ENCODE measurements at places on chromosomes 13 and 19.
A peak's percentile ranks its signal among the peaks of the same experiment; 100 is the strongest.

DNA sequence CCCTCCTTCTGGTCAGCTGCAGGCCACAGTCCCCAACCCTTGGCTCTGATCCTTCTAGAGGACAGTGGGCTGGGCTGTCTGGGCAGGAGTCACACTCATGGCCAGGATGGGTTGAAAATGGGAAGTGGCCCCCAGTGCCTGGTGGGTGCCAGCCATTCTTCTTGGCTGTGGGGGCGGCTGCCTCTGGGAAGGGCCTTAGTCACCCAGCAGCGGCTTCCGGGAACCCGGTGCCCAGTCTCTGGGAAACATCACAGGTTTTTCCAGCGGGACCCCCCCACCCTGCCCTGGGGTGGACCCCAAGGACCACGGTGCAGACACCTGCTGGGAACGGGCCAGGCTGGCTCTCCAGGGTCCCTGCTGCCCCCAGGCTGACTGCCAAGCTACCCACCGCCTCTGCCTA is 27.3 kb upstream of the SLC7A10 start:
- DNase-seq = no peak

DNA sequence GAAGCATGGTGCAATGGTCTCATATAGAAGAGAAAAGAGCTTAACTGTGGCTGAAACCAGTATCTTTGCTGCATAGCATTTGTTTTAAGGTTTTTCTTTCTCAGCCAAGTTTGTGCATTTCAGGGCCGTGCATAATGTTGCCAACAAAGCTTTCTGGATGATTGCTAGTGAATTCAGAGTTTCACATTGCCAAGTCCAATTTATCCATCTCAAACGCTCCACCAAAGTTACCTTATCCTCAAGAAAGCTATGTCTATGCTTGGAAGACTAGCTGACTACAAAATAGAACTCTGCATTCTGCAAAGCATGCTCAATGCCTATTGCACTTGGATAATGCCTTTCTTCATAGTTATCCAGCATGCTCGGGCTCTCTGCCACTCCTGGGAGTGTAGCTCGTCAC is 535.8 kb upstream of the SGCG start:
- no peak for DNase-seq

GRCh38 chr13:95957331-95957730 is 95.9 kb downstream of the UGGT2 start:
- peak; percentile 2 for DNase-seq

- DNase-seq = no peak
Observed at GRCh38 chr13:25213715-25214114, 41.6 kb upstream of the AMER2 start.

- DNase-seq = peak; percentile 27
Observed at GRCh38 chr13:83121896-83122295, 760.4 kb downstream of the SLITRK1 start.

- DNase-seq = no peak
Observed at GRCh38 chr13:111913761-111914140, 153.2 kb upstream of the SOX1 start.

GRCh38 chr13:41107584-41108014 is 25.0 kb downstream of the KBTBD6 start:
- no peak for DNase-seq

GRCh38 chr19:53554804-53555203 is 16.9 kb downstream of the ZNF331 start:
- no peak for DNase-seq

- no peak for DNase-seq
Observed at GRCh38 chr13:113731192-113732175, 27.5 kb upstream of the TMEM255B start.

GRCh38 chr19:8069096-8069973 is 16.8 kb downstream of the CCL25 start:
- no peak for DNase-seq

GRCh38 chr19:34306213-34306661 is 51.9 kb downstream of the GARRE1 start:
- no peak for DNase-seq

- no peak for DNase-seq
Observed at GRCh38 chr13:108533842-108534241, 95.6 kb upstream of the MYO16 start.

GRCh38 chr19:58317476-58318072 is 9.2 kb upstream of the ZSCAN22 start:
- peak; percentile 80 for DNase-seq

DNA sequence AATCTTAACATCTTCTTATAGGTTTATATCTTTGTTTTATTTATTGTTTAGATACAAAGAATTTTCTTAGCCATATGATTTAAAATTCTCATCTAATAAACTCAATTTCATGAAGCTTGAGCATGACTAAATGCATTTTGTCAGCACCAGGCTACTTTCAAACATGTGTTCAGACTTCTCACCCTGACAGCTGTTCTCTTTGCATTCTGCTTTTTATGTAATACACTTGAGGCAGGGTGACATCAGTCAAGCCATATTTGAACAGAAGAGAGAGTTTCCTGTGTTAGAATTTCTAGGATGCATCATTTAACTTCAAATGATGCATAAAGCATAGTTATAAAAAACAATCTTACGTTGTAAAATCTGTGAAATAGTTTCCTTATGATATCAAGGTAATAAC is 1295.1 kb upstream of the PCDH20 start:
- DNase-seq = no peak

- DNase-seq = no peak
Observed at GRCh38 chr13:37984357-37984756, 114.8 kb upstream of the TRPC4 start.

GRCh38 chr13:79673310-79673992 is 192.5 kb downstream of the NDFIP2 start:
- peak; percentile 68 for DNase-seq

GRCh38 chr13:41562541-41563178 is 105.3 kb downstream of the RGCC start:
- DNase-seq = no peak

GRCh38 chr13:41502673-41503072 is 45.3 kb downstream of the RGCC start:
- no peak for DNase-seq
